ENCODE measurements at places on chromosomes 11 and 22. TPM values are rescaled to one million over a fixed set of nuclear protein-coding genes. Genes with fewer than 3 reads are reported as not detected.

OPCML gene
- total RNA-seq = not detected

RFPL2 gene
- not detected for total RNA-seq

TEX54 gene
- not detected for total RNA-seq

TMEM86A gene
- 1.2 TPM for total RNA-seq

MMP12 gene
- total RNA-seq = not detected

ANGPTL5 gene
- not detected for total RNA-seq

BEST1 gene
- 2.3 TPM for total RNA-seq

HOATZ gene
- not detected for total RNA-seq

OR51I1 gene
- total RNA-seq = not detected

TRIM49 gene
- total RNA-seq = not detected

PATE2 gene
- not detected for total RNA-seq
